ENCODE measurements at places on chromosomes 16 and 17. TPM values are rescaled to one million over a fixed set of nuclear protein-coding genes. Genes with fewer than 3 reads are reported as not detected.

- peak; percentile 41 for DNase-seq
Measured at GRCh38 chr16:86476956-86477534, 33.3 kb upstream of the FOXF1 start.

GRCh38 chr17:72850410-72851118 lies 241.9 kb downstream of the SLC39A11 start:
- DNase-seq = peak; percentile 63

The CORO1A gene
- total RNA-seq = 16.0 TPM

- DNase-seq = no peak
Measured at GRCh38 chr16:88367560-88367959, 15.2 kb upstream of the ZNF469 start.

The PRSS22 gene
- not detected for total RNA-seq

The ETV4 gene
- 13.4 TPM for total RNA-seq
